Body of pancreas (tissue), 4 donors: ENCODE measurements at places on chromosomes 7 and 10. TPM values are rescaled to one million over a fixed set of nuclear protein-coding genes. Genes with fewer than 3 reads are reported as not detected.

DNA sequence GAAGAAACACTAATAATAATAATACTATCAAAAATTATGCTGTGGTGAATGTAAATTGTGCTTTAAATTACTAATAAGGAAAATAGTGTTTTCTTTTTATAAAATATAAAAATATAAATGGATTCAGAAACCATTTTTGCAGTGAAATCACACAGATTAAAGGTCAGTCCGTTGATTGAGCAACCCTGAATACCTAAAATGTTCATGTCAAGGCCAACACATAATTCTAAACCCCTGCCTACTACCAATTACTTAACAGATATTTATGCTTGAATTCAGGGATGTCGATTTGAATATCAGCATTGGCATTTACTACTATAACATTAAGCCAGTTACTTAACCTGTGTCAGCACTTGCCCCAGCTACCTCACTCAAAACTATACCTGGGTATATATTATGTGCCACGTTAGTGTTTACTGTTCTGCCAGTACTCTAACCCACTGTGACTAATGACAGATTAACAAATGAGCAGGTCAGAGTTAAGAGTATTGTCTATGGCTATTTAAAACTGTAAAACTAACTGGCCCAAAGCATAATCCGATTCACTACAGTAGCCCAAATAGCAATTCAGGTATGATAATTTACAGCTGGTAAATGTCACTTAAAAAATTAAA is 165.0 kb downstream of the KMT2E start:
- H3K36me3 ChIP-seq = no peaks in the 10 kb centered on the region
- H3K4me3 ChIP-seq = no peak overlapping the region
- no peaks in the 10 kb centered on the region for H3K27me3 ChIP-seq
- no peak for DNase-seq

Gene PRKAR2B
- total RNA-seq = 10.6 TPM

Gene SEPTIN7
- total RNA-seq = 23.1 TPM

GRCh38 chr7:24457219-24457558 is 116.1 kb upstream of the PALS2 start:
- H3K4me1 ChIP-seq = peaks cover 20% of the 10 kb centered on the region
- no peak overlapping the region for H3K4me3 ChIP-seq
- H3K36me3 ChIP-seq = no peaks in the 10 kb centered on the region
- H3K27ac ChIP-seq = peak overlapping the region; percentile 38
- no peaks in the 10 kb centered on the region for H3K27me3 ChIP-seq

Gene GCK
- 1.3 TPM for total RNA-seq

GRCh38 chr10:45421221-45422097 is 47.4 kb downstream of the ALOX5 start:
- H3K27ac ChIP-seq = peak overlapping the region; percentile 71
- H3K4me1 ChIP-seq = peaks cover 47% of the 10 kb centered on the region
- no peak for DNase-seq
- H3K4me3 ChIP-seq = no peak overlapping the region

GRCh38 chr7:44292876-44293560 is 32.4 kb downstream of the CAMK2B start:
- H3K27me3 ChIP-seq = no peaks in the 10 kb centered on the region
- H3K27ac ChIP-seq = no peak overlapping the region
- no peak overlapping the region for H3K4me3 ChIP-seq
- no peaks in the 10 kb centered on the region for H3K4me1 ChIP-seq
- H3K36me3 ChIP-seq = no peaks in the 10 kb centered on the region

GRCh38 chr10:63466144-63466935 is 563 bp upstream of the JMJD1C start:
- peak; percentile 59 for DNase-seq
- peaks cover 4% of the 10 kb centered on the region for H3K4me1 ChIP-seq
- no peaks in the 10 kb centered on the region for H3K36me3 ChIP-seq
- H3K27me3 ChIP-seq = no peaks in the 10 kb centered on the region
- peak overlapping the region; percentile 86 for H3K27ac ChIP-seq

Gene DENND2A
- 7.3 TPM for total RNA-seq

DNA sequence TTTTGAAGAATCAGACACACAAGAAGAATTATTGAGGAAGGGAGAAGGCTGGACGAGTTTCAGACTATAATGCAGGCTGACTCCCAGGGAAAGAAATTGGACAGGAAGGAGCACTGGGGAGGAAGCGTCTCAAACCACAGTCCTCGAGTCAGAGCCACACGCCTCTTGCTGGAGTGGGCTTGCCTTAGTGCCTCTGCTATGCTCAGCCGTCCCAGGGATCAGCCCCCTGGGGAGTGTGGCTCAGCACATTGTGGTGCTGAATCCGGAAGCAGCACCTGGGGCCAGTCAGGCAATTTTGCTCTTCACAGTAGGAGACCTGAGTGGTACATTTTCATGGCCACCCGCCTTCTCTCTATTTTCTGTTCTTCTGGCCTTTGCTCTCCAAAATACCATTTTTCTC is 67.4 kb upstream of the SLC35G1 start:
- no peak overlapping the region for H3K4me3 ChIP-seq
- DNase-seq = no peak
- no peak overlapping the region for H3K27ac ChIP-seq
- no peaks in the 10 kb centered on the region for H3K4me1 ChIP-seq
- H3K36me3 ChIP-seq = no peaks in the 10 kb centered on the region

Gene LIPJ
- total RNA-seq = not detected

DNA sequence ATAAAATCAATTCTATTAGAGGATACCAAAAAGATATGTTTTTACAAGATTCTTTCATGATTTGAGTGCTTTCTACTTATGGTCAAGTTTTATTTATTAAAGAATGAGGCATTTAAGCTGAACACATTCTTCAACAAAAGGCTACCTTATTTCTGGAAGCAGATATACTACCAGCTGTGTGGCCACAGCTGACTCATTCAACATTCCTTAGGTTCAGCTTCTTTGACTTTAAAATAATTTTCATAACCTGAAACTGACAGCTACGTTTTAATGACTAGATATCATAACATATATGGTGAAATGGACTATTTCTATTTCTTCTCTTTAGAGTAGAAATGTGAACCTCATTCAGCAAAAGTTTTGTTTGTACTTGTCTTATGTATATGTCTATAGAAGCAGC is 414.2 kb upstream of the SEMA3C start:
- DNase-seq = no peak
- no peaks in the 10 kb centered on the region for H3K27me3 ChIP-seq
- no peak overlapping the region for H3K4me3 ChIP-seq
- no peaks in the 10 kb centered on the region for H3K4me1 ChIP-seq

Gene POLL
- 38.4 TPM for total RNA-seq

Gene LANCL2
- total RNA-seq = 10.9 TPM

Gene CAMK2B
- 0.52 TPM for total RNA-seq

- no peak overlapping the region for H3K27ac ChIP-seq
- H3K36me3 ChIP-seq = no peaks in the 10 kb centered on the region
- no peaks in the 10 kb centered on the region for H3K4me1 ChIP-seq
- H3K27me3 ChIP-seq = no peaks in the 10 kb centered on the region
Measured at GRCh38 chr7:81207801-81208200, 288.9 kb upstream of the SEMA3C start.

Gene UBE2H
- 92.6 TPM for total RNA-seq

- H3K27ac ChIP-seq = no peak overlapping the region
- H3K36me3 ChIP-seq = no peaks in the 10 kb centered on the region
- DNase-seq = no peak
- no peaks in the 10 kb centered on the region for H3K27me3 ChIP-seq
Measured at GRCh38 chr10:806451-807162, 117.1 kb upstream of the DIP2C start.

Gene LRRC72
- total RNA-seq = not detected

DNA sequence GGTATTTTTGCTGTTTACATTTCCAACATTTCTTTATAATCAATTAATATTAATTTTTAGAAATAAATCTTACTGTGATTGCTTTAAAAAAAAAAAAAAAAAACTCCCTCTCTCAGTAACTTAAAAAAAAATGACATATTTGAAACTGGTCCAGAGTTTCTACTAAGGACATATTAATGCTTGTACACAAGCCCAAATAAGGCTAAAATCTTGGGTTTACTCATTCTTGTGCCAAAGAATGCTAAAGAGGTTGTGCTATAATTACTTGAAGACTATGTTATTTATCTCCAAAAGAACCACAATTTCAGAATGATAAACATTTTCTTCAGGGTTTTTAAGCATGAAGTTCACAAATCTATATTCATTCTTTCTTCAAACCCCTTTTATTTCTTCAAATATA is 39.4 kb upstream of the PHF14 start:
- no peak overlapping the region for H3K4me3 ChIP-seq
- H3K36me3 ChIP-seq = peaks cover 3% of the 10 kb centered on the region
- DNase-seq = no peak
- no peaks in the 10 kb centered on the region for H3K27me3 ChIP-seq
